ENCODE measurements at places on chromosomes 12 and 14.

GRCh38 chr12:71828813-71829212 lies 10.7 kb upstream of the TBC1D15 start:
- no peak for DNase-seq

DNA sequence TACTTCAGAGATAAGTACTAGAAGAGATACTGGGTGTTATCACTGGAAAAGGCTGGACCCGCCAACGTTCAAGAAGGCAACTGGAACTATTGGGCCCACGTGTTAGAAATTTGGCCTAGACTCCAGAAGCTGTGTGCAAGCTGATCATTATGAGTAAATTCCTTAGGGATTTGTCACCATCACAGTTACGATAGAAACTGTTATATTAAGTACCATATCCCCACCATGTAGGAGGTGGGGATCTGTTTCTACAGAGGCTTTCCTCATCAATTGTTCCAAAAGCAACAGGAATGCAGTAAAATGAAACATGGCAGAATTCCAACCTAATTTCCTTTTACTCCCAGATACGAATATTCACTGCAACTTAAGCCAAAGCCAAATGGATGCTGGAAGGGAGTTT lies 170.7 kb downstream of the NOVA1 start:
- no peak for DNase-seq

GRCh38 chr12:94329366-94329765 lies 130.3 kb downstream of the CEP83 start:
- DNase-seq, result no peak

DNA sequence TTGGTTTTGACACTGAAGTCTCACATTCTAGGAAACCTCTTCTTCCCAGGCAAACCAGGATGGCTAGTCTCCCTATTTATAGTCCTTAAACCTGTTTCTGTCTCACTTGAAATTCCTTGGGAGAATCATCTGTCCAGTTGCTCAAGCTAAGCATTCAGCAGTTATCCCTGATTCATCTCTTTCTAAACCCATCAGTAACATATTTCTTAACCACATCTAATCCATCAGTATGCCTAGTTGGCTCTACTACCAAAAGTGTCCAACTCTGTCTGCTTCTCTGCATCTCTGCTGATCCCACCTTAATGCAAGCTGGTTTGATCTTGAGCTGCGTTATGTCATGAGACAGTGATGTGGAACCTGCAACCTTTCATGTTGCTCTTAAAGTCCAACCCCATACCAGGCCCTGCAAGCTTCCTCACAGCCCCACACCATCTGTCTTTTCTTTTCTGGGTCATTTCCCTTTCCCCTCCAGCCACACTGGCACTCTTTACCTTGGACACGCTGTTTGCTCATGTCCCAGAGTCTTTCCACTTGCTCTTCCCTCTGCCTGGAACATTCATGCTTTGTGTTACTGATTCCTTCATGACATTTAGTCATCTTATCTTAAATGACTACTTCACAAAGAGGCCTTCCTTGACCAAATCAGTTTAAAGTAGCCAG lies 380.8 kb upstream of the RGS6 start:
- no peak for DNase-seq

DNA sequence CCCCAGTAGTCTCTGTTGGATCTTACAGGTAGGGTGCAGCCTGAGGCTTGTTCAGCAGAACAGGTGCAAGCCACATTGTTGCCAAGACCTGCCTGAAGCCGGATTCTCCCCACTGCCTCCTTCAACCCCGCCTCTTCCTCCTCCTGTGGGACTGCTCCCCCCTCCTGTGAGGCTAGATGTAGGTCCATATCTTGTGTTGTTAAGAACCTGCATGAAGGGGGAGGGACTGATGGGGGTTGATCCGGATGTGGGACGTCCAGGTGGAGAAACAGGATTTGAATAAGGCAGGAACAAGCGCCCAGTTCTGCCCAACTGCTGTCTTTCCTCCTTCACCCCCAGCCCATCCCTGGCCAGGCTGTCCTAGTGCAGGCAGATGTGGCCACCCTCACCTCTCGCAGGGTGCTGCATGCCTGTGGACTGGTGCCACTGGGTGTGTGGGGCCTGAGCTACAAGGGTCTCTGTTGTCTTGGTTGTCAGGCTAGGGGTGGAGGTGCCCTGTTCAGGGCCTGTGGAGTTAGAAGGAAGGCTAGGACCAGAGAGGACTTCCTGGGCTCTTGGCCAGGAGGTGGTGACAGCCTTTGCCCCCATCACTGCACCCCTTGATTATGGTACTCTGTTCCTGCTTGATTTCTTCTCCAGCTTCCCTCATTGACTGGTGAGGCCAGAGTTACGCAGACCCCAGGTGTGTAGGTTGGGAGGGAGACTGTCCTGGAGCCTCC lies 1.4 kb downstream of the NR4A1 start:
- no peak for DNase-seq

DNA sequence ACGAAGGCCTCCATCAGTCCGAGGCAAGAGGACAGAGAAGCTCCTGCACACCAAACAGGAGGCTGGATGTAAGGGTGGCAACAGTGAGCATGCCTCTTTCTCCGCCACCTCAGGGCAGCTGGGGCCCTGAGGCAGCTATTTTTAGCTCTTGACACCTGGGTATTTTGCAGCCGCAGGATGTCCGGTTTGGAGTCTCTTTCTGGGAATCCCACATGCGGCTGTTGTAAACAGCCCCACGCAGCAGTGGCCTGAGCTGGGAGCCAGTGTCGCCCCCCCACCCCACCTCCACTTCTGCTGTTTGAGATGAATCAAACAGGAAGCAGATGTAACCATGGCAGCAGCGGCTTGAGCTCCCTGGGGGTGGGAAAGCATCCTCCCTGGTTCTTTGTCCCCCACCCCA lies 11.7 kb downstream of the HDAC7 start:
- peak; percentile 34 for DNase-seq

DNA sequence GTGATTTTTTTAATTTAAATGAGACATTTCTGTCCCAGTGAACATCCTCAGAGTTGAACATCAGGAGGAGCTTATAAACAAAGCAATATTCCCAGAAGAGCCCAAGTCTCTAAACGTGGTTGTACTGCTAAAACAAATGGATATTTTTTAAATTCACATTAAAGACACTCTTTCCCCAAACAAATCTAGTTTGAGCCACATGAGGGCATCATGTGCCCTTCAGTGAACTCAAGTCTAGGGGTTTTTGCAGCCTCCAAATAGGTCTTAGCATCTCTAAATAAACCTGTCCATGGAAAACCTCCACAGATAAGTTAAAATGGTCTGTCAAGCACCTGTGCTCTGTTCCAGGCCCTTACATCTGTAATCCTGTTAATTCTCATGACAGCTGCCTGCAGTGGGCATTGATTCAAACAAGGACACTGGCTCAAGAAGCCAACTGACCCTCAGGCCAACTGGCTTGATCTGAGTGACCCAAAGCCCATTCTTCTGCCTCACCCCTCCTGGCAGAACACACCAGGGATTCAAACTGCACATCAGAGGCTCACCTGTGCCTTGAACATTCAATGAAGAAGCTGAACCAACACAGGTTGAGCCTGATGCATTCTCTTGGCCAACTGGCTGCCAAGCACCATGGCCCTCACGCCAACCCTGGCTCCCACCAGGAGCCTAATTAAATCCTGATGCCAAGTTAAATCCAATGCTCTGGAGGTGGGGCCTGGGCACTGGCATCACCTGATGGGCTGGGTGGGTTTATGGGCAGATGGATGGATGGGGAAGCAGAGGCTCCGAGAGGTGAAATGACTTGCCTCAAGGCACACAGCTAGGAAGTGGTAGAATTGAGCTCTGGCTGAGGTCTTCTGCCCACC lies 8.6 kb downstream of the ISCU start:
- DNase-seq, result peak; percentile 28

DNA sequence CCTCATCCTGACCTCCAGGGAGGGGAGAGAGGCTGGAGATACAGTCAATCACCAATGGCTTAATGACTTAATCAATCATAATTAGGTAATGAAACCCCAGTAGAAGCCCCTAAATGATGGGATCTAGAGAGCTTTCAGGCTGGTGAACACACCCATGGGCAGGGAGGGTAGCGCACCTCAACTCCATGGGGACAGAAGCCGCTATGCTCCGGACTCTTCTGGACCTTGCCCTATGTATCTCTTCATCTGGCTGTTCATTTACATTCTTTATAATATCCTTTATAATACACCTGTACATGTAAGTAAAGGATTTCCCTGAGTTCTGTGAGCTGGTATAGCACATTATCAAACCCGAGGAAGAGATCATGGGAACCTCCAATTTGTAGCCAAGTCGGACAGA lies 205.9 kb downstream of the STXBP6 start:
- no peak for DNase-seq

- no peak for DNase-seq
Measured at GRCh38 chr12:31525496-31526157, 65.3 kb downstream of the DENND5B start.

Data from AML-193 (cell line).